Left lung (tissue), 14 donors: ENCODE measurements at places on chromosomes 7 and 10.

DNA sequence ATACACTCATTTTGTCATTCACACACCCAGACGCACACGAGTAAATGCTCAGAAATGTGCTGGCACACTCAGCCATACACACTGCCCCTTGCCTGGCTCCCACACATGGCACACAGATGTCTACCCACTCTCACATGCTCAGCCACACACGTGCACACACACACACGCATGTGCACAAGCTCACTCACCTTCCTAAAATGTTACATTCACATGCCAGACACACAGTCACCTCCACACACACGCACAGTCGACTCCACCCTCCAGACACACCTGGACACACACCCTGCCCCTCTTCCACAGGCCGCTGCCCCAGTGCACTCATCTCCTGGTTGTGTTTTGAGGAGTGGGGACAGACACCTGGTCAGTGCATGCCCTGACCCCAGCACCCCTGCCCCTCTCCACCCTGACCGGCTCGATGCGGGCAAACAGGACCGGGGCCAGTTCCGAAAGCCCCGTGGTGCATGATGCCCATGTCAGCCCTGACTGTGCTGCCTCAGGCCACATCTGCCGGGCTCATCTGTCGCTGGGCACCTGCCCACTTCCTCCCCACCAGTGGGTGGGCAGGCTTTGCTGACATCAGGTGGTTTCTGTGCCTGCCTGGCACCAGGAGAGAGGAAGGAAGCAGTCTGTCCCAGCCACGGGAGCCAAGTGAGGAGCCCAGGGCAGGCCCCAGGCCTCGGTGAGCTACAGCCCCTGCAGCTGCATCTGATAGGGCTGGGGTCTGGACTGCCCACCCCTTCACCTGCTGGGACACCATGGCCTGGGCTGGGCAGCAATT lies 84.9 kb upstream of the ZNF716 start:
- DNase-seq = no peak

DNA sequence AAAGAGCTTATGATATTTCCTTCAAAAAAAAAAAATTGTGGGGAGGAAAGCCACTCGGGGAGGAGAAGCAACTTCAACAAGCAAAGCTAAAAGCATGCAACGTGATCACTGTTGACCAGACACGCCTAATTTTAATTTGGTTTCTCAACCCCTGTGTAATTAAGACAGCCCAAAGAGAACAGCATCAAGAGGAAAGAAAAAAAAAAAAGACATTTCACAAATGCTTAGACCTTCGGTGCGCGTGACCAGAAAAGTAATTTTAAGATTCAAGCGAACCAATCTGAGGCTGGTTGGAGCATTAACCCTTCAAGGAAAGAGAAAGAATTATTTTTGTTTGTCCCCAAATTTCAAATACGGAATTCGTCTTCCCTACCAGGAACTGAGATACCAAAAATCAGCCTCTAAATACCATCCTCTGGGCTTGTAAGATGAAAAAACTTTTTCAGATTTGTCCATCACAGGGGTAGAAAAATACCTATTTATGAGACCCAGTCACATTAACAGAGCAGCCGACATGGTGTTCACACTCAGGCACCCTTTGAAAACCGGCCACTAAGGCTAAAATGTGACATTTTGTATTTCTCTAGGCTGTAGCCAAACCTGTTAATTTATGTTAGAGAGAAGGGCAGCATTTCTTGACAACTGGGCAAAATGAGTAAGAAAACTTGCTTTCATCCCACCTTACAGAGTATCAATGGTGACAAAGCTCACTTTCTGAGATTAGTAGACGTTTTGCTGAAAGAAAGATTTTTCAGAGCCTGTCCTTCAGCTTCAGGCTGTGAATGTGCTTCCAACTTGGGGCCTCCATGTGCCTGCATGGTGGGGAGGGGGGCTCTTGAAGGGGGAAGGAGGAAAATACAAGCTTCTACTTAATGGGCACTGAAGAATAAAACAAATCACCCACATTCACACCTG lies 179.9 kb upstream of the KLF14 start:
- no peak for DNase-seq

DNA sequence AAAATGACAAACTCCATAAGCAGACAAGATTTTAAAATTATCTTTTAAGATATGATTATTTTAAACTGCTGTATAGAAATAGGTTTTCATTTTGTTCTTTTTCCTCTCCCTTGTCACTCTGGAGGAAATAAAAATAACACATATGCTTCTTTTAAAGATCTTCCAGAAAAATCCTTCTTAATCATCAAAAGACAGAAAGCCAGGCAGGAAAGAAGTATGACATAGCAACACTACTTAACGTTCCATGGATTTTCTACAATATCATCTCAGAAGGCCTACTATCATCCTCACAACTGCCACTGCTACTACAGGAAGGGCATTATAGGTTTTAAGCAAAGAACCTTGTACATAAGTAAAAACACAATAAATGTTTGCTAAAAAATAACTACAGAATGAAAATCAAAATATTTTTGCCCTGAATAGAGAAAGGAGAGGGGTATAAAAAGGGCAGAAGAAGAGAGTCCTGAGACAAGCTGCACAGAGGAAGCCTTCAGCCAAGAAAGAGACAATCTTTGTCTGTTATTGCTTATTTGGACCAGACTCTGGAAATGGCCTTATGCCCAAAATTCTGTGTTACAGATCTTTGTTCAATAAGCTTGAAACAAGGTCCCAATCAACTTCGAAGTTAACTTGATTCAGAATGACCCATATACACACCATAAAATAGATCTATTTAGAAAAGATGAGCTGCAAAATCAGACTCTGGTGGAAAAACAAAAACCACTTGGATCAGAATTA lies 67.8 kb downstream of the ABI1 start:
- DNase-seq = no peak

GRCh38 chr7:114422507-114423501 lies 8.2 kb downstream of the FOXP2 start:
- no peak for DNase-seq

DNA sequence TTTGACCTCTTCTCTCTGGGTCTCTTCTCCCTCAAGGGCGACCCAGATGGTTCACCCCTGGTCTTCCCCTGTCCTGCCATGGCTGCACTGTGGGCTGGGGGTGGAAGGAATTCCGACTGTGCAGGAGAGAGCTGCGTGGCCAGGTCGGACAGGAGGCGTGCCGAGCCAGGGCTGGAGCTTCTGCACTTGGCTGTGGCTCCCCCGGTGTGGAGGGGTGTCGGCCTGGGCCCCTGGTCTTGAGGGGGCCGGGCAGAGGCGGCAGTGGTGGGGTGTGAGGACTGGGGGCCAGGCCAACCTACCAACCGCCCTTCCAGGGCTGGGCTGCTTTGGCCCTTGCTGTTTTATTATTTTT lies 74.9 kb upstream of the SHH start:
- DNase-seq = no peak

GRCh38 chr7:140262242-140262903 lies 85.6 kb upstream of the KDM7A start:
- no peak for DNase-seq

GRCh38 chr7:147833557-147833956 lies 757.0 kb upstream of the C7orf33 start:
- DNase-seq = no peak
